ENCODE measurements at places on chromosomes 11 and 22.

DNA sequence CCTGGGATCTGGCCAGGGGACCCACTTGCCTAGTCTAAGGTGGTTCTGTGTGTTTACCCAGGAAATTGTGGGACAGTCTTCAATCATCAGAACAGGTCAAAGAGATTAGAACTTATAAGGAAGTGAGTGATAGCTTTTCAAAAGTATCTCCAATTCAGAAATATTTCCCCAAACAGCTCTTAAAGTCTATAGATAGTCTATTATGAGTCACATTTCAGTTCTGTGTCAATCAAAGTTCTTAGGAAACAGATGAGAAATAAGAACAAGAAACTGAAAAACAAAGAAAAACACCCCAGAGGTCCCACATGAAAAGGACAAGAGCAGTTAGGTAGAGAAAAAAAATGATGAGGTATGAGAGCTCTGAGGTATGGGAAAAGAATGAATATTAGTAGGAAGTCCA lies 381.4 kb upstream of the MPPED2 start:
- no peak overlapping the region for H3K27ac ChIP-seq
- no peak overlapping the region for H3K4me3 ChIP-seq
- H3K27me3 ChIP-seq = no peaks in the 10 kb centered on the region
- DNase-seq = no peak
- H3K4me1 ChIP-seq = no peaks in the 10 kb centered on the region

DNA sequence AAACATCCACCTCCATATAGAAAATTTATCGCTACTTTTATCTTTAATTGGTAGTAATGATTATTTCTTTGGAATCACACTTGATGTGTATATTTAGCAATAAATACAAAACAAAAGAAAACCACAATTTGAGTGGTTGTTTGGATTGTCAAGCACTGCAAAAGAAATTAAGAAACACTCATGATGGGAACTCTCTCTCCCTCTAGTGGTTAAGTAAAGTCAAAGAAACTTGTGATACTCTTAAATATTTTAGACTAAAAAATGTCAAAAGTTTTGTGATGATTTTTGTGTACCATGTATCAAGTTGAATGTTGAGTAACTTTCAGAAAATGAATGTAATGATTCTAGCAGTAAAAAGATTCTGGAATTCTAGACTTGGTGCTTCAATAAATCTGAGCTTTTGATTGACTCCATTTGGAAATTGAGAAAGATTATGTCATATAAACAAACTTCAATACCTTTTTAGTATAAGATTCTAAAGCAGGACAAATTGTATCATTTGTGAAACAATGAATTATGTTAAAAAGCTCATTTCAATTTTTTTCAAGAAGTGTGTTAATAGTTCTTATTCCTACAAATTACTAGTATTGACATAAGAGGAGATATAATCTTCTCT lies 20.8 kb downstream of the MUC15 start:
- no peaks in the 10 kb centered on the region for H3K36me3 ChIP-seq
- H3K27me3 ChIP-seq = no peaks in the 10 kb centered on the region
- H3K4me1 ChIP-seq = no peaks in the 10 kb centered on the region
- no peak for DNase-seq
- H3K4me3 ChIP-seq = no peak overlapping the region

DNA sequence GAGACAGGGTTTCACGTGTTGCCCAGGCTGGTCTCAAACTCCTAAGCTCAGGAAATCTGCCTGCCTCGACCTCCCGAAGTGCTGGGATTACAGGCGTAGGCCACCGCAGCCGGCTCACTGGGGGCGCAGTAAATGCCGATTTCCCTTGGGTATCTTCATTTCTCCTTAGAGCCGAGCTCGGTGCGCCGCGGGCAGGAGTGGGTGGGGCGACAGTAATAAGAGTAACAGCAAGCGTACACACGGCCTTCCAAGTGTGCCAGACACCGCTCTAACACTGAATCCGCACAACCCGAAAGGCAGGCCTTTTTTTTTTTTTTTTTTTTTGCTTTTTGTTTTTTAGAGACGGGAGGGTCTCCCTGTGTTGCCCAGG lies 500 bp upstream of the ADSL start:
- H3K27me3 ChIP-seq = no peaks in the 10 kb centered on the region
- peak overlapping the region; percentile 23 for H3K4me3 ChIP-seq
- H3K4me1 ChIP-seq = peaks cover 3% of the 10 kb centered on the region
- H3K27ac ChIP-seq = no peak overlapping the region
- no peaks in the 10 kb centered on the region for H3K36me3 ChIP-seq

DNA sequence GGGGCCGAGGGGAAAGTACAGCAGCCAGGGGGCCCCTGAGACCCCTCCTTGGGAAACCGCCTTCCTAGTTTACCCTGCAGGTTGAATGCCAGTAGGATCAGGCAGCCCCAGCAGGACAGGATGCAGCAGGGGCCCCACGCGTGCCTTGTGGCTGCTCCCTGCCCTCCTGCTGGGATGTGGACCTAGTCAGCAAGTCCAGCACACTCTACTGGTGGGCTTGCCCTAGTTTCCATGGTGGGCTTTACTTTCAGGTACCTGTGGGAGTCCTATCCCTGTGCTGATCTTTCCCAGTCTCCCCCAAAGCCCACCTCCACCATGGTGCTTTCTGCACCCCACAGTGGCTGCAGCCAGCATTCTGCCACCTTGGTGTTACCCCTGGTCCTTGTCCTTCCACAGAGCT lies 22.2 kb downstream of the SHISA8 start:
- H3K4me3 ChIP-seq = no peak overlapping the region
- no peaks in the 10 kb centered on the region for H3K4me1 ChIP-seq
- H3K27ac ChIP-seq = no peak overlapping the region

DNA sequence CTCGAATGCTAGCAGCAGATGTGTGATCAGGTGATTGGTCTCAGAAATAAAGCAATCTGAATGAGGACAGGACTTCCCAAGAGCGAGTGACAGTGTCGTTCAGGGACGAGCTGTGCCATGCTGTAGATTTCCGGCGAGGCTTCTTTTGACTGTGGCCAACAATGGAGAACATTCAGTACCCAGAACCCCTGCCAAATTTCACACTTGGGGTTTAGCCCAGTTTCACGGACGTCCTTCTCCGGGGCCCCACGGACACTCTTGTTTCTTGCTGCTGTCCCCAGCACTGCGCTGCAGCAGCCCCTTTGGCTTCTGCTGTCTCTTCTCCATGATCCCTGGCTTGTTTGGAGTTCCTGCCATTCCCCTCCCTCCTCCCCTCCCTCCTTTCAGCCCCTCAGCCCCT lies 115.1 kb upstream of the GRAMD1B start:
- no peaks in the 10 kb centered on the region for H3K36me3 ChIP-seq
- DNase-seq = no peak
- no peak overlapping the region for H3K4me3 ChIP-seq

DNA sequence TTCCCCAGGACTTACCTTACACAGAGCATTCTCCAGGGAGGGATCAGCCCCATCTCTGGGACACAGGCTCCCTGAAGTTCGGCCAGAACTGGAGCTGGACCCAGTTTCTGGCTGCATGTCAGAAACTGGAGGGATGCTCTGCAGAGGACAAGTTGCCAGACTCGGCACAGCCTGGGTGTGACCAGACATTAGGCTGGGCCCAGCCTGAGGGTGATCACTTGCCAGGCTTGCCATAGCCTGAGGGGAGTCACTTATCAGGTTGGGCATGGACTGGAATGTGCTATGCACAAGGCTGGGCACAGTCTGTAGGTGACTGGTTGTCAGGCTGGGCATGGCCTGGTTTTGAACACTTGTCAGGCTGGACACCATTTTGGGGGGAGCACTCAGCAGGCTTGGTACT lies 30.7 kb upstream of the STK33 start:
- H3K27me3 ChIP-seq = no peaks in the 10 kb centered on the region
- H3K4me3 ChIP-seq = no peak overlapping the region
- no peaks in the 10 kb centered on the region for H3K4me1 ChIP-seq
- no peak overlapping the region for H3K27ac ChIP-seq
- DNase-seq = no peak

DNA sequence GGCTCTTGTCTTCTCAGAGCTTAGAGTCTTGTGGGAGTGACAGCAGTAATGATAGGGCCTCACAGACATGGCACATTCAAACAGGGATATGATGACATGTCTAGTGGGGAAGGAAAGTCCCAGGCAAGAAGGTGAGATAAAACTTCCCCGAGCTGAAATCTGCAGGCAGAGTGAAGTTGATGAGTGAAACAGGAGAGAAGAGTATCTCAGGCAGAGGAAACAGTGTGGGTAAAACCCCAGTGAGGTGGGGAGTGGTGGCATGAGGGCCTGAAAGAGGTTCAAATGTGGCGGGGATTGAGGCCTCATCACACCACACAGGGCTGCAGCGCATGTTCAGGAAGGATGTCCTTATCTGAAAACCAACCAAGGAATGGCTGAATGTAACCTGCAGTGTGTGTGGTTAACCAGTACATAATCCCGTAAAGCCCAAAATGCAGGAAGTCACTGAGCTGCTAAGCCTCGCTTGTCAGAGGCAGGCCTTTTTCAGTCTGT lies 153.8 kb upstream of the E2F8 start:
- no peaks in the 10 kb centered on the region for H3K27me3 ChIP-seq
- no peaks in the 10 kb centered on the region for H3K4me1 ChIP-seq
- H3K36me3 ChIP-seq = no peaks in the 10 kb centered on the region
- H3K27ac ChIP-seq = no peak overlapping the region

GRCh38 chr22:39941601-39942000 lies 18.6 kb upstream of the TMA7B start:
- H3K27ac ChIP-seq = no peak overlapping the region
- no peak for DNase-seq
- H3K4me1 ChIP-seq = no peaks in the 10 kb centered on the region
- no peaks in the 10 kb centered on the region for H3K36me3 ChIP-seq

GRCh38 chr11:17479284-17480214 lies 2.9 kb upstream of the ABCC8 start:
- no peak overlapping the region for H3K27ac ChIP-seq
- no peak for DNase-seq
- no peaks in the 10 kb centered on the region for H3K36me3 ChIP-seq
- H3K27me3 ChIP-seq = peaks cover under 1% of the 10 kb centered on the region
- no peak overlapping the region for H3K4me3 ChIP-seq

- no peaks in the 10 kb centered on the region for H3K27me3 ChIP-seq
- H3K27ac ChIP-seq = no peak overlapping the region
- no peaks in the 10 kb centered on the region for H3K36me3 ChIP-seq
Measured at GRCh38 chr11:118662401-118663271, 16.8 kb downstream of the TREH start.

- DNase-seq = no peak
- H3K4me1 ChIP-seq = peaks cover 6% of the 10 kb centered on the region
- H3K4me3 ChIP-seq = no peak overlapping the region
- no peaks in the 10 kb centered on the region for H3K36me3 ChIP-seq
Measured at GRCh38 chr11:16191868-16192240, 164.5 kb downstream of the SOX6 start.

DNA sequence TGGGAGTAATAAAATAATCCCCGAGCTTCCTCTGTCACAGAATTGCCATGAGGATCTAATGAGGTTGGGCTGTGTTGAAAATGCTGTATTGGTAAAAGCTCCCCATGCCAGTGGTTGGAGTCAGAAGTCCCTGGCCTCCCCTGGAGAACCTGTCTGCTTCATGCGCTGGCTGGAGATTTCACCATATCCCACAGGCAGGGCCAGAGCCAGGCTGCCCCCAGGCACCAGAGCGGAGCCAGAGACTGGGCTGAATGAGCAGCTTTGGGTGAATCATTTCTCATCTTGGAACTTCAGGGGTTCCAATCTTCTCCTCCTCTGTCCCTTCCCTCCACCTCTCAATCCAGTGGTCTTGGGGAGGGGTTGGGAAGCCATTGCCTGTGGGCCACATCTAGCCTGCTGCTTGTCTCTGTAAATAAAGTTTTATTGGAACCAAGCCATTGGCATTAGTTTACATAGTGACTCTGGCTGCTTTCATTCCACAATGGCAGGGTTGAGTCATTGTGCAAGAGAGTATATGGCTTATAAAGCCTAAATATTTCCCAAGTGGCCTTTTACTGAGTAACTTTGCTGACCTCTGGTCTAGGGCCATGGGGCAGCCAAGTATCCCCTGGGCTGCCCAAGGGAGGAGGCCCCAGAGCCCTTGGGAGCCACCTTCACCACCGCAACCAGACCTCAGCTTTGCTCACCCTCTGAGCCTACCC lies 35.2 kb downstream of the LRRC10B start:
- no peaks in the 10 kb centered on the region for H3K36me3 ChIP-seq
- no peak for DNase-seq
- no peaks in the 10 kb centered on the region for H3K4me1 ChIP-seq
- H3K27me3 ChIP-seq = no peaks in the 10 kb centered on the region
- no peak overlapping the region for H3K27ac ChIP-seq
- no peak overlapping the region for H3K4me3 ChIP-seq

DNA sequence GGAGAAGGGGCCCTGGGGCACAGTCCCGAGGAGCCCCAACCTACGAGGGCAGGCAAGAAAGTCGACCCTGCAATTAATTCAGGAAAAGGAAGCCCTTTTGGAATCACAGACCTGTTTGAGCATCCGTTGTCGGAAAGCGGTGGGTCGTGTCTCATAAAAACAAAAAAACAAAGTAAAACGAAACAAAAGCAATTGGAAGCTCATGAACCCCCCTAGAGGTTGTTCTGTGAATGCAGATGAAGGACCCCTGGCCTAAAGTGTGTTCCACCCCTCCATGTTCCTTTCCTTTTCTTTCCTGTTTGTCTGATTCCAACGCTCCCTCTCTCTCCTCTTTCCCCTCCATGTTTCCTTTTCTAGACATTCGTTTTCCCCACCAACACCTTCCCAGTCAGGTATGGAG lies 203.7 kb downstream of the GRIK4 start:
- H3K27ac ChIP-seq = no peak overlapping the region
- no peaks in the 10 kb centered on the region for H3K36me3 ChIP-seq
- no peak for DNase-seq
- H3K4me3 ChIP-seq = no peak overlapping the region
- H3K4me1 ChIP-seq = no peaks in the 10 kb centered on the region

DNA sequence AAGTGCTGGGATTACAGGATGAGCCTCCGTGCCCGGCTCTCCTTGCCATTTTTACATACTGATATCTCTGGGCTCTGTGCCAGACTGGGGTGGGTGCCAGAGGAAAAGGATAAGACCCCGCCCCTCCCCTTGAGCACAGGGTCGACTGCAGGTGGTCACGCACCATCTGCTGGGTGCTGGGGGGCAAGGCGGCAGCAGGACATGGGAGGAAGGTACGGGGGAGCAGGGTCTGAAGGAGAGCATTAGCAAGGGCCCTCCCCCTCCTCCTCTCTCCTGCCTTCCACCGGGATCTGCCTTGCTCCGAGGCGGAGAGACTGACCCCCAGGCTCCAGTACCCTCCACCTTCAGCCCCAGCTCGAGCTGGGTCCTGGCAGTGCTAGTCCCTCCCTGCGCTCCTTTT lies 9.7 kb upstream of the PGA3 start:
- H3K36me3 ChIP-seq = no peaks in the 10 kb centered on the region
- H3K27me3 ChIP-seq = no peaks in the 10 kb centered on the region
- no peak overlapping the region for H3K27ac ChIP-seq
- H3K4me1 ChIP-seq = no peaks in the 10 kb centered on the region
- H3K4me3 ChIP-seq = no peak overlapping the region

GRCh38 chr11:15258433-15259165 lies 143.9 kb downstream of the INSC start:
- no peaks in the 10 kb centered on the region for H3K4me1 ChIP-seq
- no peaks in the 10 kb centered on the region for H3K36me3 ChIP-seq
- H3K27ac ChIP-seq = no peak overlapping the region
- no peaks in the 10 kb centered on the region for H3K27me3 ChIP-seq
- no peak overlapping the region for H3K4me3 ChIP-seq
- no peak for DNase-seq

GRCh38 chr11:68266121-68266891 lies 5.5 kb downstream of the C11orf24 start:
- no peak for DNase-seq
- H3K36me3 ChIP-seq = peaks cover 8% of the 10 kb centered on the region

- H3K27me3 ChIP-seq = no peaks in the 10 kb centered on the region
- DNase-seq = peak; percentile 24
- no peak overlapping the region for H3K4me3 ChIP-seq
- no peaks in the 10 kb centered on the region for H3K36me3 ChIP-seq
Measured at GRCh38 chr11:118102721-118103261, 16.0 kb upstream of the SMIM35 start.

Data from aorta (tissue), 5 donors.